NCI-H226 (cell line): ENCODE measurements at places on chromosomes 4 and X.

- DNase-seq = no peak
Observed at GRCh38 chr4:109375778-109376414, 57.7 kb upstream of the SEC24B start.

DNA sequence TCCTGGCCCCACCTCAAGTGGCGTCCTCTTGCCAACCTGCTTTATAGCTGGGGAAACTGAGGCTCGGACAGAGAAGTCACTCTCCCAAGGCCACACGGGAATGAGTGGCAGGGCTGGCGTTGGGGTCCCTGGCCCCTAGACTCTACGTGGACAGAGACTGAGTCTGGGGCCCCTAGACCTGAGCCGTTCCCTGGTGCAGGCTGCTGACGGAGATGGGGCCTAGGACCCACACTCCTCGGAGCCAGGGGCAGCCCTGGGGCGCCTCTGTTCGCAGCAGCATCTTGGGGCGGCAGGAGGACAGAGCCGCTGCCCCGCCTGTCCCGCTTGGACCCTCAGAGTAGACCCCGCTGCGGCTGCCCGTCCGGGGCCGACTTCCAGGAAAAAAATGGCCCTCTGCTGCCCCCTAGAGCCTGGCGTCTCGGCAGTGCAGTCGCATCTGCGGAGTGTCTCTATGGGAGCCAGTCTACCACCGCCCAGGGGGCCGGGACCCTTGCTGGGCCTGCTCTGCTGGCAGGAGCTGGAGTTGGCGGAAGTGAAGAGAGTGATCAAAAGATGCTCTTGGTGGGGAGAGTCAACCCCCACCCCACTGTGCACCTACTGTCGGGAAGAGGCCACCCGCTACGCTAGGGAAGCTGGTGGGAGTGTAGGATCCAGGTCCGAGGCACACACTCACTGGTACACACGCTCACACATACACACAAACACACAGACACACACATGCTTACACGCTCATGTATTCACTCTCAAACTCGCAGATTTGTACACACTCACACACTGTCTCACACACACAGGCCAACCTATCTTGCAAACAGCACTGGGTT, 220.1 kb downstream of the AFAP1 start:
- no peak for DNase-seq

DNA sequence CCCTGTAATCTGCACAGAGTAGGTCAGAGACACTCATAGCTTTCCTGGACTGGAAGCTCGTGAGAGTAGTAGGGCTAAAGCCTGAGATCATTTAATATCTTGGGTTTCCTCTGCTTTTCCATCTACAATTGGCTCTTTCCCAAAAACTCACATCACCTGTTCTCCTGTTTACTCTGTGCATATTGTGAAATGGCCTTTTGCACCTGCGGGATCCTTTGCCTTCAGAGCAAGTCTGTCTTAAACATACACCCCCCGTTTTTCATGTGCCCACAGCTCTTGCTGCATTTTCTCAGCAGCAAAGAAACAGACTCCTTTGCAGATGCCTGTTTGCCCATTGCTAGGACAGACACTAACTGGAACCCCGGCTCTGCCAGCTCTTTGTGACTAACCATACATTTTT, 608.3 kb upstream of the PCDH10 start:
- DNase-seq = no peak

DNA sequence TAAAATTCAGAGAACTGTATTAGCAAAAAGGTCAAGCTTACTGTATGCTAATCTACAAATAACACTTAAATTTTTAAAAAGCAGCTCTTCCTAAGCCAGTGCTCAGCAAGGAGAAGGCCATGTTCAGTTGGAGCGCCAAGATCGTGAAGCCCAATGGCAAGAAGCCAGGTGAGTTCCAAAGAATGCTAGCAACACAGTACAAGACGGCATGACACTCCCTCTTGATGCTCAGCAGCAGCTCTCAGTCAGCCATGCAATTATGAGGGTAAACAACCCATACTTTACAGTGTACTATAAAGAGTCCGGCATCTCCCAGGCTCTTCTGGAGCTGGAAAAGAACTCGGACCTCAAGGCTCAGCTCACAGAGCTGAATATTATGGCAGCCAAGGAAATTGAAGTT, 34.9 kb downstream of the STX18 start:
- no peak for DNase-seq

- no peak for DNase-seq
Observed at GRCh38 chrX:68842781-68843581, 14.2 kb downstream of the EFNB1 start.

DNA sequence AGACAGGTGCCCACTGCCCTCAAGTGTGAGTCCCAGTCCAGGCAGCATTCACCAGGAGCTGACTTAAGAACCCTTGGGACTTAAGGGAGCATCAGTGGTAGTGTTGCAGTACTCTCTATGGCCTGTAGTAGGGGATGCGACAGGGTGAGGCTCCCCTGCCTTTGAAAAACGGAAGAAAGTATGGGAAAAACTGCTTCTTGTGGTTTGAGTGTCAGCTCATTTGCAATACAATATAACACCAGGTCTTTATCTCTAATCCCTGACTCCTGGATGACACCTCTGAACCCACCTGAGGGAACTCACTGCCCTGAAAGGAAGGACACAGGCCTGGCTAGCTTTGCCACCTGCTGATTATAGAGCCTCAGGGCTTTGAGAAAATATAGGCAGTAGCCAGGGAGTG, 176.0 kb downstream of the SMARCA1 start:
- no peak for DNase-seq

DNA sequence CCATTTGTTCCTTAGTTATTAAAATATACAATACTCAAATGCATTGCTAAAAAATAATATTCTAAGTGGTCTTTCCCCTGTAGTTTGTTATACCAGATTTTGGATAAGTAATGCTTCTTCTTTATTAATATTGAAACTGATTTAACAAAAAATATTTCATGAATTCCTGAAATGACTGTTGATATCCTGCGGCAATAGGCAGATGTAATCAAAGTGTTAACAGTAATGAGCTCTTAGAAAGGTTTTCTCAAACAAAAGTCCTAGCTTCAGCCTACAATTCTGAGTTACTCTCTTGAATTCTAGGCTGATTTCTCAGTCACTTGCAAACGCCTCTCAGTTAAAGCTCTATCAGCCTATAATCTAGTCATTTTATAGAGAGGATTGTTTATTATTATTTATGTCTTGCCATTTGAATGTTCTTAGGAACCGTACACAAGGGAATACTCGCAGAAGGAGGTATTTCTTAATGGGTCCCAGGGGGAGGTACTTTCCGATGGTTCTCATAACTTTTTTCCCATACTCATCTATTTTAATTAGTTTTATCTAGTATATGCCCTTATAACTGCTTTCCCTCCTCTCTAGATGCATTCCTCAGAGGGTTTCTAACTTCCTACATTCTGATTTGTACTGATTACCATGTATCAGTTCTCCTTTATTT, 96.8 kb downstream of the FNIP2 start:
- DNase-seq = no peak
